Germinal center (tissue), 1 donor: ENCODE measurements at places on chromosomes 11 and 22.
A peak's percentile ranks its signal among the peaks of the same experiment; 100 is the strongest.

DNA sequence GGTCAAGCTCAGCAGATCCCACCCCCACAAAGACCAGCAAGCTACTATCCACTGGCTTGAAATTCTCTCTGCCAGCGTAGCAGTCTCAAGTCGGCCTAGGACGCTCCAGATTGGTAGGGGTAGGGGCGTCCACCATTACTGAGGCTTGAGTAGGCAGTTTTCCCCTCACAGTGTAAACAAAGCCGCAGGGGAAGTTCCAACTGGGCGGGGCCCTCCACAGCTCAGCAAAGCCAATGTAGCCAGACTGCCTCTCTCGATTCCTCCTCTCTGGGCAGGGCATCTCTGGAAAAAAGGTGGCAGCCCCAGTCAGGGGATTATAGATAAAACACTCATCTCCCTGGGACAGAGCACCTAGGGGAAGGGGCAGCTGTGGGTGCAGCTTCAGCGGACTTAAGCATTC is 1064.9 kb upstream of the TENM4 start:
- no peak for DNase-seq

DNA sequence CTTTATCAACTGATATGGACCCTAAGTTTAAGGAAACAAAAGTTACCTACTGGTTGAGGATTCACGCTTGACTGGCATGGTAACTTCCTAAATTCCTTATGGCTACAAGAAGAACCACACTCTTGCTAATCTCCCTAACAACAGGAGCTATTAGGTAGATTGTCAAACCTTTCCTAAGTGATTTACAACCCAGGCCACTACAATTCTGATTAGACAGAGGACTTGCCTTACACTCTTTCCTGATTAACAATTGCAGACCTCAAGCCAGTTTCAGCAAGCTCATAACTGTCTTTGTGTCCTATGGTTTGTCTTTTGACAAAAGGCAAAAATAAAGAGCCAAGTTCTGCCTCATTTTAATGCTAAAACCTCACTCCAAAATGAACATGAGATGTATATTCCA is 16.3 kb downstream of the OR52K2 start:
- no peak for DNase-seq

GRCh38 chr11:63574856-63575602 is 11.8 kb upstream of the PLAAT2 start:
- no peak for DNase-seq

DNA sequence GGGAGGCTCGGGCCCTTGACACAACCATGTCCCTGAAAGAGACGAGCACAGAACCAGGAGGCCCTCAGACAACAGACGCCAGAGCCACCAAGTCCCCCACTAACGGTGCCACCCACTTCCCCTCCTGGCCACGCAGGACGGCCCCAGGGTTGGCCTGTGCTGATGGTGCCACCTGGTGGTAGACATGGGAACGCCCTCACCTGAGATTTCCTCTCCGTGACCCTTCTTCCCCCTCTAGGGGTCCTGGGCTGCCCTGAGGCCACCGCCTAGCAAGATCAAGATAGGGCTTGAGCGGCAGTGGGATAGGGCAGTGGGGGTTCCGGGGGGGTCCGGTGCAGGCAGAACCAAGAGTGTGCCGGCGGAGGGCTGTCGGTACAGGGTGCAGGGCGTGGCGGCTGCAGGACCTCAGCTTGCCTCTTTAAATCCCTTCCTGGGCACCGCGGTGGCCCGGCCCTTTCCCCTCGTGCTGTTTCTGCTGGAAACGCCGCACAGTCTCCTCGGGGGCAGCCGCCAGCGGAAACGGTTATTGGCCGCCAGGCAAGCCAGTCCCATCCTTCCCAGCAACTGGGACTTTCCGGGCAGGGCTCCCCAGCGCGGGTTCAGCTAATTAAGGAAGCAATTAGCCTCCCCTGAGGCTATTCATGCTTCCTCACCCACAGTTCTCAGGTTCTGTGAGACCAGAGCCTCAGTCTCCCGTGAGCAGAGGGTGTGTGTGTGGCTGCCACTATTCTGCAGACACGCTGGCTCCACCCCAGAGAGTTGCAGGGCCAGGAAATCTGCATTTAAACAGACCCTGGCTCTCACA is 5.5 kb upstream of the NFAM1 start:
- DNase-seq = peak; percentile 81

GRCh38 chr11:41201156-41201555 is 258.3 kb downstream of the LRRC4C start:
- no peak for DNase-seq
